Esophagus muscularis mucosa (tissue), 4 donors: ENCODE measurements at places on chromosomes 1 and 21. TPM values are rescaled to one million over a fixed set of nuclear protein-coding genes. Genes with fewer than 3 reads are reported as not detected.

CIART gene
- total RNA-seq, result 14.1 TPM

- no peak for DNase-seq
These were observed 87.9 kb downstream of the PLPP3 start for GRCh38 chr1:56491441-56491840.

GRCh38 chr1:100130552-100131077 is 2.1 kb downstream of the SASS6 start:
- DNase-seq, result no peak

DNA sequence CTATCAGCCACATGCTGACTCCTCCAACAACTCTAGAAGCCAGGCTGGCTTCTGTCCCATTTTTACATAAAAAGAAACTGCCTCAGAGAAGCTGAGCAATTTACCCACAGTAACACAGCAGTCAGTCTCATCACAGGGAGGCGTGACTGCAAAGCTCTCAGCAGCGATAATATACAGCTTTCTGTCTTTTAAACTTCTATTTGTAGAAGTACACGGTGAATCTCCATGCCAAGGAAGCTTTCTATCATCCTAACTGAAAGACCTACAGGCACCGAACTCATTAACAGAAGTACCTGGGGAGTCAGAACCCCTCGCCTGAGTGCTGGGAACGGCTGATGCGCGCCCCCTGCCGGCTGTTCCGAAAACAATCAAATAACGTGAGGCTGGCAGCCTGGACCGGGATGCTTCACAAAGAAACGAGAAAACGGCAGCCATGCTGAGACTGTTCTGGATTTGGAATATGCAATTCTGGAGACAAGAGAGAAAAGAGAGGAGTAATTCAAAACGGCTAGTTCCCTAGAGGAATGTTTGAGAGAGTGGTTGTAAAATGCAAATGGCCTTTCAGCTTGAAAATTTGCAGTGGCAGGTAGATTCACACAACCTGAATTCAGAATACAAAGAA is 43.5 kb upstream of the RAB4A start:
- no peak for DNase-seq

GRCh38 chr1:1344655-1345361 is 4.4 kb downstream of the DVL1 start:
- DNase-seq, result no peak

UBIAD1 gene
- 12.9 TPM for total RNA-seq

DNA sequence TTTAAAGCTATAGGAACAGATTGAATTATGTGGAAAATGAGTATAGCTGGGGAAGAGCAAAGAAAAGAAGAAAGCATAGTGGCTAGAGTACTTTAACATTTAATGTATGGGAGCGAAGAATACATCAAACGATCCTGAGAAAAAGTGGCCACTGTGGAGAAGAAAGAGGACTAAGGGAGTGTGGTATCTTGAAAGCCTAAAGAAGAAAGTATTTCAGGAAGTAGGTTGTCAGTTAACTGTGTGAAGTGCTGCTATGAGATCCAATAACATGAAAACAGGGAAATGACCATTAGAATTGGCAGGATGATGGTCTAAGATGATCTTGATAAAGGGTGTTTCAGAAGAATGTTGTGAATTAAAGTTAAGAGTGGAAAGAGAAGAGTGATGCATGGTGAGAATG is 219.6 kb upstream of the BEND5 start:
- no peak for DNase-seq

GRCh38 chr1:62941780-62942179 is 157.8 kb downstream of the ATG4C start:
- no peak for DNase-seq

DNA sequence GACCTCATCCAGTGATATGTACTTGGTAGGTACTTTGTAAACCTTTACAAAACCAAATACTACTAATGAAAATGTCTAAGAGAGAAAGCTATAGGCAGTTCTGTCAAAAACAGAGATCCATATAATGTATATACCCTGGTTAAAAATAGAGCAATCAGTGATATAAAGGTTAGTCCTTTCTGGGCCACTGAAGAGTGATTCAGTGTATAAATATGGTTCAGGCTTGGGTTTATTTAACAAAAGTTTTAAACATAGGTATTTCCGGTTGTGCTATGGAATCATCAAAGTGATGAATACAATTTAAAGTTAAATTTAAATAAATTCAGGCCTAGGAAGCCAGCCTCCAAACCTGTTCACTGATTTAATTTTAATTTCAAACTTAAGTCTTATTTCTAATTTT is 108.4 kb upstream of the DMRTA2 start:
- no peak for DNase-seq

GRCh38 chr1:86714159-86714558 is 9.8 kb downstream of the SH3GLB1 start:
- DNase-seq, result no peak

DNA sequence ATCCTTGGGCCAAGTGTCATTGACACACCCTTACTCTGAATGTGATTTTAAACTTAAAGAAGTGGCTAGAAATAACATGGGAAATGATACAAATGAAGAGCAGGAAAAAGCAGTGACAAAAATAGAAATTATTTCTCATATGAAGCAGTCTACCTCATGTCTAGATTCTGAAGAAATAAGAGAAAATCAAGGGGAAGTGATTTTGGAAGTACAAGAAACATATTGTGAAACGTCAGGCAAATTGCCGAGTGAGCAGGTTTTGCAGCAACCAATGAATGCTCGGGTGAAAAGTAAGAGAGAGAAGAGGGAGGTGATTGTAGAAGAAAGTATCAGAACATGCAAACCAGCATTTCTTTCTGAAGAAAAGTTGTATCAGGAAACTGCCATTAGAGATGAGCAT is 130.7 kb downstream of the MACF1 start:
- DNase-seq, result no peak

PPIAL4G gene
- not detected for total RNA-seq

DNA sequence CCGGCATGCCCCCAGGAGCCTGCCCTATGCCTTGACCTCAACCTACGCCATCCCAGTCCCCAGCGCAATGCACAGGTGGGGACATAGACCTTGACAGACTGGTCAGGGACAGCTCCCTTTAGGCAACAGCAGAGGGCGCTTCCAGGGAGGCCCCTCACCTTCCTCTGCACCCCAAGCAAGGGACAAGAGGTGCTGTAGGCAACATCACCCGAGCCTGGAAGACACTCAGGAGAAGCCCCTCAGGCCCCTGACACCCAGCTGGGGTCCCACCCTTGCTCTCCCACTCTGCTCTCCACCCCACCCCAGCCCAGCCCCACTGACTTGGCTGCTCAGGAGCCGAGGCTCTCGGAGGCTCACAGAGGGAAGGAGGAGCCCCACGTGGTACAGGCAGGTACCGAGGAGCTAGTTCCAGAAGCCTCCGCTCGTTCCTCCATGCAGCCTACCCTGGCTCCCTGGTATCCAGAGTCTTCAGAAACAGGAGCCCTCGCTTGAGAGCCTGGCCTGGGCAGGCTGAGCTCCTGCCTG is 2.4 kb upstream of the WNT3A start:
- DNase-seq, result peak; percentile 85

GRCh38 chr1:1042835-1043234 is 22.9 kb downstream of the AGRN start:
- no peak for DNase-seq

KIF21B gene
- total RNA-seq, result 2.2 TPM

DNA sequence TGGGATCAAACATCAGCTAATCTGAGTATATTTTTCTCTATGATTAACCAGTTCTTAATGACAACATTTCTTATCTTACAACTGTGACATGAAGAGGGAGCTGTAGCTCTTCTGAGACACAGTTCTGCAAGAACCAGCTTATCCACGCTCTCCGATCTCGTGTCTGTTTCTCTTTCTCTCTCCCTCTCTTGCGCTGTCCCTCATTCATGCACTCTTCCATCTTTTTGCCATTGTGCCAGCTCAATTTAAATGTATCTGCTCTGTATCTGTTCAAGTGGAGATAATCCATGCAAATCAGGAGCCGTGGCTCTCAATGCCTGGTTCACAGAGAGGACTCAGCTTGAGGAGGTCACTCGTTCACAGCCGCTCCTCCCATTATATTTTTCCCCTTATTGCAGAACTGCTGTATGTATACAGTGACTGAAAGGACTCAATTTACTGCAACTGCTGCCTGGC is 494.7 kb upstream of the ADGRL2 start:
- DNase-seq, result no peak

CDCA8 gene
- 0.42 TPM for total RNA-seq

DNA sequence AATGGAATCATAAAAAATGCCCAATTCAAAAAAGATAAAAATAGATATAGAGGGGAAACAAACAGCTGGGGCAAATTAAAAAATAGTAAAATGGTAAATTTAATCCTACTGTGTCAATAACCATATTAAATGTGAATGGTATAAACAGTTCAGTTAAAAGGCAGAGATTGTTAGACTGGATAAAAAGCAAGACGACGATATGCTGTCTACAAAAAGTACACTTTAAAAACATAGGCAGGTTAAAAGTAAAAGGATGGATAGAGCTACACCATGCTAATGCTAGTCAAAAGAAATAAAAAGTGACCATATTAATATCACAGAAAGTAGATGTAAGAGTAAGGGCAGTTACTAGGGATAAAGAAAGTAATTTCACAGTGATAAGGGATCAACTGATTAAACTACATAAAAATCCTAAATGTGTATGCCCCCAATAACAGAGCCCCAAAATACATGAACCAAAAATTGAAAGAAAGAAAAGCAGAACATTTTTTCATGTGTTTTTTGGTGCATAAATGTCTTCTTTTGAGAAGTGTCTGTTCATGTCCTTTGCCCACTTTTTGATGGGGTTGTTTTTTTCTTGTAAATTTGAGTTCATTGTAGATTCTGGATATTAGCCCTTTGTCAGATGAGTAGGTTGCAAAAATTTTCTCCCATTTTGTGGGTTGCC is 27.4 kb downstream of the MORN1 start:
- no peak for DNase-seq

DNA sequence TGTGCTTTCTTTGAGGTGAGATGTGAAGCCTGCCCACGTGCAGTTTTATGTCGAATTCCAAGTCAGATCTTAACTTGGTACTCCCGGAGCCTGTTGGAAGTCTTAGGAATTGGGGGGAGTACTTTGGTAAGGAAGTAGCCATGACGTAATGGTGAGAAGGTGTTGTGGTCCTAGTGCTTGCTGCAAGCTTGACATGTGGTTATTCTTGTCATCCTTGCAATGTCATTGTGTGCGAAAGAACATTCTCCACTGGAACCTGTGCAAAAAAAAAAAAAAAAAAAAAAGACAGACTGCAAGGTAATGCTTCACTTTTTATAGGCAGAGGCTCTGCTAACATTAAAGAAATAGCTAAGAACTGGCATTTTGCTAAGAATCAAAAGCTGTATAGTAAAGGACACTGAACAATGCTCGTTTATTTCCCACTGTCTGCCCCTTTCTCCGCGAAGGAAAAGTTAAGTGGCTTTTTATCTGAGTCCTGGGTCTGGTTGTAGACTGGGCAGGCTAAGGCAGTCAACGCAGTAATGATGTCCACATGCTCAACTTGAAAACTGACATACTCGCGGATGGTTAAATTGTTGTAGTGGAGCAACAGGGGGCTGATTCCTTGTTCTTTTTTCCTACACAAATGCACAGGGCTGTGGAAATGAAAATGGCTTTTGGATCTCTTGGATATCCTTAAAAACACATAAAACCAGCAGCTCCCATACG is 2.1 kb downstream of the KAZN start:
- DNase-seq, result no peak

- DNase-seq, result no peak
These were observed 25.9 kb upstream of the GNPAT start for GRCh38 chr1:231214918-231215680.

IFI44L gene
- total RNA-seq, result 4.3 TPM

DNA sequence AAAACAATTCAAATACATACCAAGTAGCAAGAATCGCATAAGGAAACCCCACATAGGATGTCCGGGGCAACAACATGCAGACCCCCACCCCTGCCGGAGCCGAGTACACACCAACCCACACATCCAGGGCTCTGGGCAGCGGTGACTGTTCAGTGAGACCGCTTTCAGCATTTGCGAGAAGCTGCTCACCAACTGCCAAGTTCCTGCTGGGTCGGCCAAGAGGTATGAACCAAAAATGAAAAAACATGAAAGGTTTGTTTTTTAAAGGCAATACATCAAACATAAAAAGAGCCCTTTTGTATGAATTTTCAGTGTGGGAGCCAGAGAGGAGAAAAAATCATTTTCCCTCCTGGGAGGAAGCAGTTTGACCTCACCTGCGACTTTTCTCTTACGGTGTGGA is 92.3 kb downstream of the SIM2 start:
- DNase-seq, result no peak

- no peak for DNase-seq
These were observed 231.3 kb upstream of the PLXNA2 start for GRCh38 chr1:208475449-208475848.

- no peak for DNase-seq
These were observed 68.3 kb upstream of the SIM2 start for GRCh38 chr21:36630485-36631206.

- DNase-seq, result no peak
These were observed 43.7 kb upstream of the KANK4 start for GRCh38 chr1:62362926-62363325.

- DNase-seq, result no peak
These were observed 162.4 kb upstream of the PTBP2 start for GRCh38 chr1:96559181-96559580.

CD5L gene
- total RNA-seq, result not detected

LRRIQ3 gene
- not detected for total RNA-seq

GRCh38 chr1:24912376-24913273 is 17.5 kb downstream of the RUNX3 start:
- DNase-seq, result no peak

DNA sequence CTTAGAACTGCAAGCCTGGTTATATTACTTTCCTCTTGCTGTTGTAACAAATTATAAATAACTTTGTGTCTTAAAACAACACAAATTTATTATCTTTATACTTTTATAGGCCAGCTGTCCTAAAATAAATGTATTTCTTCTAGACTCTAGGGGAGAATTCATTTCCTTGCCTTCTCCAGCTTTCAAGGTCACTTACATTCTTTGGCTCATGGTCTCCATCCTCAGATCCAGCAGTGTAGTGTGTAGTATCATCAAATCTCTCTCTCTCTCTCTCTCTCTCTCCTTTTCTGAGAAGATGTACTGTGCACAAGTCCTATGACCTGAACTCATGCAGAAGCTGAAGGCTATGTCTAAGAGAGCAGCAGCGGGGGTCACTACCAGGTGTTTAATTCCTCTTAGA is 1510.6 kb downstream of the MRPL39 start:
- DNase-seq, result no peak

RSPH1 gene
- total RNA-seq, result 0.78 TPM

CLCA4 gene
- total RNA-seq, result not detected

KIAA1614 gene
- total RNA-seq, result 30.0 TPM

DNA sequence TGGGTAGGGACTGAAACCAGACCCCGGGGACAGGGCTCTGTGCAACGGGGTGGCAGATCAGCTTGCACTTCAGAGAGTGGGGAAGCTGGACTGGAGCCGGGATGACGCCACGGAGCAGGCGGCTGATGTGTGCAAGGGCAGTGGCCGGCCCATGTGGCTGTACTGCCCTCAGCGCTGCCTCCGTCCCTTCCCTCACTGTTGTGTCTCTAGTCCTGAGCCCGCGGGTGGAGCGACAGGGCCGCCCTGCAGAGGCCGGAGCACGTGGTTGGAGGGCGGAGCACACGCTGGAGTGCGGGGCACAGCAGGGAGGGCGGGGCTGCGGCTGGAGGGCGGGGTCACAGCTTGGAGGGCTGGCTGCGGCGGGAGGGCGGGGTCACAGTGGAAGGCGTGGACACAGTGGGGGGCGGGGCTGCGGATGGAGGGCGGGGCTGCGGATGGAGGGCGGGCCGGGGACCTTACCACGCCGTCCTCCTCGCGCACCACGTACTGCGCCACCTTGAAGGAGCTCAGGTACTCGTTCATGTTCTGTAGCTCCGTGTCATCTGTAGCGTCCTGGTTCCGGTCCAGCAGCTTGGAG is 52.4 kb downstream of the CHD5 start:
- DNase-seq, result no peak
